ENCODE measurements at places on chromosomes 12 and 14.

DNA sequence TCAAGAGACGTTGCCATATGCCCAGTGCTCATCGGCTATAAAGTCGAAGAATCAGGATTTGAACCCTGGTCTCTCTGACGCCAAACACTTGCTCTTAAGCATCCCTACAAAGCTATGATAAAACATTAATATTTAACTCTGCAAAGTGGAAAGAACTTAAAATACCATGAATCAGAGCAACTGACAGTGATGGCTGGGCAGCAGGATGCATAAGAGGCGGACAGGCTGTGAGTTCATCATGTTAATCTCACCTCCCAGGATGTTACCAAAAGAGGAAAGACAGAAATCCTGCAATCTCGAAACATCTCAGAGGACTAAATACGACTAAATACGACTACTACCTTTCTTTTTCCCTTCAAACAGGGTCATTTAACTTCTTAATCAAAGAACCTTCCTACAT, 5.8 kb downstream of the DICER1 start:
- DNase-seq = no peak

DNA sequence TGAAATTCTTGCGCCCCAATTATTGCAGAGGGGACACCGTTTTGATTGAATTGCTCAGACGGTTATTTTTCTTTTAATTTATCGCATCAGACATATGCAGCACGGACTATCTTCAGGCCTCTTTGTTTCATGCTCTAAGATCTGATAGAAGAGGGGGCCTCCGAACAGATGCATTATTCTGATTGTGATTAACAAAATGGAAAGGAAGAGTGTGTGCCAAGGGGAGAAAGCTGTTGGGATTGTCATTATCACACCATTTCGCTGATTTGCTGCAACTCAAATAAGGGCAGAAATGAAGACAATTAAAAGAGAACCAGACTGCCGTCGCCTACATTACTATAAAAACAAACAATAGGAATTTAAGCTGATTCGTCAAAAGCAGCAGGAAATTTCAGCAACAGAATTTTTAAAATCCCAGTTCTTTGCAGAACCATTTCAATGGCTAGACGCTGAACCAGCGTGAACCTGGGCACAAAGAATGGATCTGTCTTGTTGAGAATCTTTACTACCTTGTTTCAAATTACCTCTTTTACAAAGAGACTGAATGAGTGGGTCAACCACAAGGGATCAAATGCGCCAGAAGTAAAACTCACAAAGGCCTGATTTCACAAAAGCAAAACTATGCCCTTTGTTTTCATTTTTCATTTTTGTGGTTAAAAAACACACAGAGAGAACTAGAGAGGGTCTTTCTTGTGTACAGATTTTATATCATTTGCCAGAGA, 30.6 kb downstream of the TMEM132D start:
- DNase-seq = no peak

DNA sequence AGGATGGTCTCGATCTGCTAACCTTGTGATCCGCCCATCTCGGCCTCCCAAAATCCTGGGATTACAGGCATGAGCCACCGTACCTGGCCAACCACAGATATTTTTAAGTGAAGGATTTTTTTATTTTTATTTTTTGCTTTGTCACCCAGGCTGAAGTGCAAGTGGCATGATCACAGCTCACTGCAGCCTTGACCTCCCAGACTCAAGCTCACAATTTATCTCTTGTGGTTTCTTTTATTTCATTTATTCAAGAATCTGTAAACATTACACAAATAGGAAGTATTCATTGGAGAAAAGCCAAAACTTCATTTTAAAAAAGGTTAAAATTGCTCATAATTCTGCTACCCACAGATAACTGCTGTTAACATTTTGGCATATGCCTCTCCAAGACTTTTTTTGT, 13.3 kb downstream of the MOAP1 start:
- no peak for DNase-seq

DNA sequence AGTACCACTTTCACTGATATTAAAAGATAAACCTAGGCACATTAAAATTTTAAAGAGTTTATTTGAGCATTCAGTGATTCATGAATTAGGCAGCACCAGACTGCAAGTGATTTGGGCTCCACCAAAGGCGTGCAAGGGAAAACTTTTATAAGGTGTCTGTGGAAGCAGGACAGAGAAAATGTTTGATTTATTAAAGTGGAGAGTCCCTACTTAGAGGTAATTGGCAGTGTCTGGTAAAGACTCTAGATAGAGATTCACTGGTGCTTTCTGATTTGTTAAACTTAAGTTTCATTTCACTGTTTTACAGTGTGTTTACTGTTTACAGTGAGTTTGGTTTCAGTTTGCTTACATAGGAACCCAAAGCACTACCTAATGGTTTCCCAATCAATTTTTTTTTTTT, 72.8 kb downstream of the ANKS1B start:
- DNase-seq = no peak

- no peak for DNase-seq
Observed at GRCh38 chr14:37466003-37466622, 128.9 kb downstream of the FOXA1 start.

- DNase-seq = no peak
Observed at GRCh38 chr14:102538602-102539543, 29.3 kb upstream of the ANKRD9 start.

DNA sequence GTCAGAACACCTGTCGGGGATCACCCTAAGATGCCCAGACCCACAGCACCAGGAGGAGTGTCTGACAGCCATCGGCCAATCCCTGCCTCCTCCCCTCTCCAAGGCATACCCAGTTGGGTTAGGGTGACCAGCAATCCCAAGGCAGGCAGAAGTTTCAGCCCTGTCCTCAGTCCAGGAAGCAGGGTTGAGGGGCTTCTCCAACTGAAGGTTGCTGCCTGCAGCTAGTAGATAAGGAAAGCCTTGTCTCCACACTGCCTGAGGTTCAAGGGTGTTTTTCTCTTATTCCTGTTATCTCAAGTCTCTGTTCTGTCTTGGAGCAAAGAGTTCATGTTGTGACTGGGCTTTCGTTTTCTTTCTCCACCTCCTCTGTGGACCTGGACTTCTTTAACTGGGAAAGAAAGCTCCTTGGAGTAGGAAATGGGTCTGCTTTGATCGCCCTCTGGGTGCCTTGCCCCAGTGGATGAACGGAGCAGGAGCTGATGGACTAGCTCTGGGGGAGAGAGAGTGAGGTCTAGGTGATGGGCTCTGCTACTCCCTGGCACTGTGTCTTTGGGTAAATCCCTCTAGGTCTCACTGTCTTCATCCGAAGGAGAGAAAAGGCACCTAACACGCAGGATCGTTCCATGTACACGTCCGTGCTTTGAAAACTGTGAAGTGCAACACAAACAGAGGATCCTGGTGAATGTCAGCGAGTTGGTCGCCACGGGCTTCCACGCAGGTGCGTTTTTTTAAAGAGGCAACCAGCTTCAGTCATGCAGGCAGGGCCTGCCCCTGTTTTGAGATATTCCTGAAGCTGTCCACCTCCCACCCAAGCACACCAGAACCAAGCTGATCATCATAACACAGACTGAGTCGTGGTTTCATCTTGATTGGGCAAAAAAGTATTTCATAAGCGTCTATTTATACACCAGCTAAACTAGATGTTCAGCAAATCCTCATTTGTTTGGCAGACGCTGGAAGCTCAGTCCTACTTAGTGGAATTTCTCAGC, 52.5 kb upstream of the FOXN3 start:
- peak; percentile 53 for DNase-seq

DNA sequence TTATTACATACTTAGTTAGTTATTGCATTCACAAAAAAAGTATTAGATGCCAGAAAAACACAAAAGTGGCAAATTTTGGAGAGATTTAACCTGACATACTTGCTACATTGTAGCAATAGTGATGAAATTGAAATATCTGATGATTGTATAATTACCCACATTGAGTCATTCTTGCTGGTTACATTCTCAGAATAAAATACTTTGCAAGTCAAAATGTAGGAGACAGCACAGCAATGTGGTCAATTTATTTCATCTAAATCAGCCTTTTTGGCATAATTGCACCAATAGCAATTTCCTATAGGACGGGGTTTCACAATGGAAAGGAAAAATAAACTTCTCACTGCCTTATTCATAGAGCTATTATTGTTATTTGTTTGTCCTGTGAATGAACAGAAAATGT, 125.0 kb upstream of the ETV6 start:
- DNase-seq = no peak

- DNase-seq = no peak
Observed at GRCh38 chr12:47707905-47708543, 2.2 kb upstream of the RPAP3 start.

- DNase-seq = no peak
Observed at GRCh38 chr14:30242744-30243143, 315.1 kb upstream of the PRKD1 start.

DNA sequence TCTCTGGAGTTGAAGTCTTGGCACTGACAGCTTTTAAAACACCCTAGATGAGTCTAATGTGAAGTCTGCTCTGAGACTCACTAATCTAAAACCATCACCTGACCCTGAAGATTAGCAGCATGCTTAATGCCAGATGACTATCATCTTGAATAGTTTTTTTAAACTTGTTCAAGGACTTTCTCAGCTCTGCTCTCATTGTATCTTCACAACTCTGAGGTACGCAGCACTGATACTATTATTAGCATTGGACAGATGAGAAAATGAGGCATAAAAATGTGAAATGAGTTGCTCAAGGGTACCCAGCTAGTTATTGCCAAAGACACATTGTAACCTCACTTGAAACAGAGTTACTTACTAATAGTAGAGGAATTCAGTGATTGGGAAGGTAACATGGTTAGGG, 4.8 kb downstream of the SLC38A1 start:
- no peak for DNase-seq

DNA sequence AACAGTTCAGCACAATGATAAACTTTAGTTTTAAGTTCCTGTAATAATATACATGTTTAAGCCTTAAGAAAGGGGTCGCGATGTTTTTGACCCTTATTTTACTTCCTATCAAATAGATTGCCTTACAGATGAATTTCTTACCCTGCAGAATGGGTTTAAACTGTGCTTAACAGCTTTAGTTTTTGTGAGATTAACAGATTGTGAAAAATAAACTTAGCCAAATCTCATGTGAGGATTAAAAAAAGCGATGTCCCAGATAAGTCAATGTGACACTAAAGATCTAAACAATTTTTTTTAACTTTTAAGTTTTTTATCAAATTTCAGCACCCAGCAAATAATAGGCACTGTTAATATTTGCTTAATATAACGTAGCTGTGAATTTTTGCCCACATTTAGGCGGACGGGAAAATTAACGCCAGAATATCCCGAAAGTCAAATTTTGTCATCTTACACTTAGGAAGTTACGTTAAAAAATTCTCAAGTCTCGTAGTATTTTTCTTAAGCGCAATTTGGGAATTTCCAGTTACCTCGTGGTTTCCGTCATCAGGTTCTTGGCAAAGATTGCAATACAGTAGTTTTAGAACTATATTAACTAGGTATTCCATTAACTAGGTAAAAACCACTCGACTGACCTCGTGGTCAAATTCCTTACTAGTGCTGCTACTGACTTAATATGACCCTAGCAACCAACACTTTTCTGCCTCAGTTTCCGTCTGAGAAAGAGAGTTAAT, 1.2 kb downstream of the HNRNPC start:
- DNase-seq = no peak

- no peak for DNase-seq
Observed at GRCh38 chr14:23380197-23380914, 3.5 kb downstream of the CMTM5 start.

DNA sequence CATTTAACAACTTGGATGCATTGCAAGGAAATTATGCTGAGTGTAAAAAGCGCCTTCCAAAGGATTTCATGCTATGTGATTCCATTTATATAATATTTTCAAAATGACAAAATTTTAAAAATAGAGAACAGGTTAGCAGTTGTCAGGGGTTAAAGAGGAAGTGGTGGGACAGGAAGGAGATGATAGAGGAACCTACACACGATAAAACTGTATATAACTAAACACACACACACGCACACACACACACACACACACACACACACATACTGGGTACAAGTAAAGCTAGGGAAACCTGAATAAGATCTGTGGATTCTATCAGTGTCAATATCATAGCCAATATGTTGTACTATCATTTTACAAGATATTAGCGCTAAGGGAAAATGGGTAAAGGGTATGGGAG, 17.2 kb downstream of the TTC9 start:
- no peak for DNase-seq

- no peak for DNase-seq
Observed at GRCh38 chr14:30053103-30053502, 125.5 kb upstream of the PRKD1 start.

DNA sequence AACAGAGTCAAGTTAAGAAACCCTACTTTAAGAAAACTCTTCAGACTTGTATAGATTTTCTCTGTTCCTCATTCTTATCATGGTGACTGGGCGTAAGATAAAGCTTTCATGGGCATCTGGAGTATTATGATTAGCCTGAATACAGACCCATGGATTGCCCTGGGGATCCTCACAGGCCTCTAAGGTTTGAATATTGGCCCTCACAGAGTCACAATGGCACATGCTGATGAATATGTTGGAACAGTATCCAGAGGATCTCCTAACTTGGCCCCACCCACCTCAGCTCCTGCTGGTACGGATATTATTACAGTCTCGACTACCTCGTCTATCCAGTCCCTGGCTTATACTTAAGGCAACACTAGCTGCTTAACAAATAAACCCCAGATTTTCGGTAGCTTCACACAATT, 8.1 kb downstream of the OSBPL8 start:
- no peak for DNase-seq

- DNase-seq = peak; percentile 37
Observed at GRCh38 chr14:94748667-94749347, 21.1 kb downstream of the GSC start.

GRCh38 chr14:98290596-98290995, 981.4 kb downstream of the BCL11B start:
- no peak for DNase-seq

- no peak for DNase-seq
Observed at GRCh38 chr12:13093848-13094220, 9.6 kb downstream of the GSG1 start.

DNA sequence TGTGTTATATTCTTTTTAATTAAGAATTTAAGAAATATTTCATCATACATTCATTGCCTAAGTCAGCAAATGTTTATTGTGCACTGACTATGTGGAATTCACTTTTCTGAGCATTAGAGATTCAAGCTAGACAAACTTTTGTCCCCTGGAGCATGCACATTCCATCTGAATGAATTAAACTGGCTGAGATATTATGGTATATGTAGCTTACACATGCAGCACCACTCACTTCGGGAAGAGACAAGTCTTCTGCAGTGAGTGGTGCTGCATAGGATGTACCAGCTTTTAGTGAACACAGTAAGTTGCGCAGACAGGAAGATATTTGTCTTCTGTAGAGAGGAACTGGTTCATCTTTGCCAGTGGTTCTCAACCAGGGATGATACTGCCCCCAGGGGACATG, 318.4 kb downstream of the SYT1 start:
- DNase-seq = no peak
